ENCODE measurements at places on chromosomes 6 and 20. TPM values are rescaled to one million over a fixed set of nuclear protein-coding genes. Genes with fewer than 3 reads are reported as not detected.

DNA sequence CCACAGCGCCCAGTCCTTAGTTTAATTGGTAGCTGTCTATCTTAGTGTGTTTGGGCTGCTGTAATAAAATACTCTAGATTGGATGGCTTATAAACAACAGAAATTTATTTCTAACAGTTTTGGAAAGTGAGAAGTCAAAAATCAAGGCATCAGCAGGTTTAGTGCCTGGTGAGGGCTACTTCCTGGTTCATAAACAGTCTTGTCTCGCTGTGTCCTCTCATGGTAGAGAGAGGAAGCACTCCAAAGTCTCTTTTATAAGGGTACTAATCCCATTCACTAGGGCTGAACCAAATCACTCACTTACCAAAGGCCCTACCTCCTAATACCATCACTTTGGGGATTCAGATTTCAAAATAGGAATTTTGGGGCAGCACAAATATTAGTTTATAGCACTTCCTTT is 336.9 kb upstream of the RSPO3 start:
- no peak for DNase-seq

GRCh38 chr6:87210979-87211378 is 55.6 kb downstream of the ZNF292 start:
- DNase-seq, result no peak

DNA sequence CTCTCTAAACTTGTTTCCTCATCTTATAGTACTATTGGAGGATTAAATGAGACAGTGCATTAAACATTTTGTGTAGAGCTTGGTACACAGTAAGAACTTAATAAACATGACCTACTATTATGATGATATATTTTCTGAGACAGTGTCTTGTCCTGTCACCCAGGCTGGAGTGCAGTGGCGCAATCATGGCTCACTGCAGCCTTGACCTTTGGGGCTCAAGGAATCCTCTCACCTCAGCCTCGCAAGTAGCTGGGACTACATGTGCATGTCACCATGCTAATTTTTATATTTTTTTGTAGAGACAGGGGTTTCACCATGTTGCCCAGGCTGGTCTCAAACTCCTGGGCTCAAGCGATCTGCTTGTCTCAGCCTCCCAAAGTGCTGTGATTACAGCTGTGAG is 72.1 kb downstream of the LYRM4 start:
- DNase-seq, result no peak

The RGL2 gene
- 44.3 TPM for total RNA-seq

The GABRR1 gene
- total RNA-seq, result not detected

The CRNKL1 gene
- 21.8 TPM for total RNA-seq
